ENCODE measurements at places on chromosomes 2 and 18.

GRCh38 chr2:122237450-122237849 lies 482.0 kb downstream of the TSN start:
- no peak for DNase-seq

DNA sequence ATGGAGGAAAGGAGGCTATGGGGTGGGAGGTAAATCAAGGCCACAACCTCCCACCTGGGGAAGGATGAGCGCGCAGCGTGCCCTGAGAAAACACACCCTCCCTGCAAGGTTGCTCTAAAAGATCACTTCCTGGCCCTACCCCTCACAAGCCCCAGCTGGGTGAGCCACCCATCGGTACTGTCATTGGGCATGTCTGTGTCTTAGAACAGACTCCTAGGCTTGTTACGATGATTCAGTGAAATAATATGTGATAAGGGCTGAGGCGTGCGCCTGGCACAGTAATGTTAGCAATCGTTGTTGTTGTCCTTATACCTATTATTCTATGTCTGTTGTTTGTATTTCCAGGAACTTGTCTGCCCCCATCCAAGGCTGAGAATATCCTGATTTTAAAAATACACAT lies 175.1 kb downstream of the ZFP36L2 start:
- DNase-seq, result no peak

GRCh38 chr18:46408334-46408987 lies 248.6 kb downstream of the LOXHD1 start:
- peak; percentile 34 for DNase-seq

DNA sequence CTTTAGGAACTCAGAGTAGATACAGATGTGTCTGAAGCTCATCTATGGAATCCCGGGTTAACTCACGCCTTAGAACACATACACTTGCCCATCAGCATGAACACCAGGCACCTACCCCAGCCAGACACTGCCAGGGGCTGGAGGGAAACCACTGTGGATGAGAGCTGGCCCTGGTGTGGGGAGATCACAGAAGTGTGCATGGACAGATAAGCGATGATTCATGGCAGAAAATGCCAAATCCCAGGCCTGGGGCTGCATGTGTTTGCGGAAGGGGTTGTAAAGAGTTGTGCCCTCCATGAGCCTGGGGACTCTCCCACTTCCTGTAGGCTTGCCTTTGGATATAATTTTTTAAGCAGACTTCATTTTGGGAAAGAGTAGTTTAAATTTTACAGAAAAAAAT lies 193.4 kb downstream of the FHOD3 start:
- DNase-seq, result no peak

DNA sequence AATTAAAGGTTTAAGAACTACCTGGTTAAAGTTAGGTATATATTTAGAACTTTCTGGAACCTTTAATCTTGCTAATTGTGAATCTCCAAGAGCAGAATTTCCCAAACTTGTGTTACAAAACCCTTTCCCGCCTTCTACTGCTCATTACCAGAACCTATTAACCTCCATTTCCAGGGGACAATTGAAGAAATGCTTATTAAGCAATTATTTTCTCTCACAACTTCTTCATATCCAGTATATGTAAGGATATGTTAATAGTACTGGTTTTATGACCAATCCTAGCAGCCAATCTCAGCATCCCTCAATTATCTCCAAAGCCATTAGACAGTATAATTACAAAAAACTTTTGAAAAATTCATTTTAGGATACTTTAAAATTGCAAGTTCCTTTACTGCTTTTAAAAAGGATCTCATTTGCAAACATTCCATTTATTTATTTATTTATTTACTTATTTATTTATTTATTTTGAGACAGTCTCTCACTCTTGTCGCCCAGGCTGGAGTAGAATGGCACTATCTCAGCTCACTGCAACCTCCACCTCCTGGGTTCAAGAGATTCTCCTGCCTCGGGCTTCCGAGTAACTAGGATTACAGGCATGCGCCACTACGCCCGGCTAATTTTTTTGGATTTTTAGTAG lies 3.7 kb downstream of the GFPT1 start:
- no peak for DNase-seq

GRCh38 chr2:16869711-16870110 lies 204.1 kb upstream of the CYRIA start:
- DNase-seq, result no peak

DNA sequence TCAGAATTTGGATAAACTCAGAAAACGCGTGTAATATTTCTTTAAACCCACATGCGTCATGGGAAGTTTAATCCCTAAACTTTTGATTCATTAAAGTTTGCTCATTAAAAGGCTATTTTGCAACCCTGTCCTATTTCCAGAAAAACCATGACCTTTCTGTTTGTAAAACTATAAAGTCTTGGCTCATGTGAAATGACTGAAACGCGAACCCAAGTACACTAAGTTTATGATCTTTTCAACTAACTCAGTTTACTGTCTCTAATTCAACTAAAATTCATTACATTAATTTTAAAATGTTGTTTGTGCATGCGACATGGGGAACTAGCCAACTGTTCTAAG lies 3.9 kb upstream of the RPL31 start:
- no peak for DNase-seq

DNA sequence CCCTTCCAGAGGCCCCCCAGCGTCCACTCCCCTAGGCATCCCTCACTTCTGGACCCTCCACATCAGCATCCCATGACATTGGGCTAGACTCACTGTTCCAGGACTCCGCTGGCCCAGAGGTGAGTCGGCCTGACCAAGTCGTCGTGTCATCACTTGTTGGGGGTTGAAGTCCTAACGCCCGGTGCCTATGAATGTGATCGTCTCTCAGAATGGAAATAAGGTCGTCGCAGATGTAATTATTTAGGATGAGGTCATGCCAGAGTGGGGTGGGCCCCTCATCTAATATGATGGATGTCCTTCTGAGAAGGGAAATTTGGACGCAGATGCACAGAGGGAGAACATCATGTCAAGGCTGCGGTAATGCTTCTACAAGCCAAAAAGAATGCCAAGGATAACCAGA lies 142.7 kb downstream of the AGAP1 start:
- no peak for DNase-seq

DNA sequence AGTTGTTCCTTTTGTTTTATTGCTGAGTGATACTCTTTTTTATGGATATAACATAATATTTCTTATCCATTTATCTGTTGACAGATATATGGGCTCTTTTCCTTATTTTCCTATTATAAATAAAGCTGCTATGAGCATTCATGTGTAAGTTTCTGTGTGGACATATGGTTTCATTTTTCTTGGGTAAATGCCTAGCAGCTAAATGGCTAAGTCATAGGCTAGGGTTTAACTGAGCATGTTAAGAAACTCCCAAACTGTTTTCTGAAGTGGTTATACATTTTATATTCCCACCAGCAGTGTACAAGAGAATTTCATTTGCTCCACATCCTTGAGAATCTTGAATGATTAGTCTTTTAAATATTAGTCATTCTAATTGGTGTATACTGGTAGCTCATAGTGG lies 786.6 kb upstream of the CDH2 start:
- no peak for DNase-seq

DNA sequence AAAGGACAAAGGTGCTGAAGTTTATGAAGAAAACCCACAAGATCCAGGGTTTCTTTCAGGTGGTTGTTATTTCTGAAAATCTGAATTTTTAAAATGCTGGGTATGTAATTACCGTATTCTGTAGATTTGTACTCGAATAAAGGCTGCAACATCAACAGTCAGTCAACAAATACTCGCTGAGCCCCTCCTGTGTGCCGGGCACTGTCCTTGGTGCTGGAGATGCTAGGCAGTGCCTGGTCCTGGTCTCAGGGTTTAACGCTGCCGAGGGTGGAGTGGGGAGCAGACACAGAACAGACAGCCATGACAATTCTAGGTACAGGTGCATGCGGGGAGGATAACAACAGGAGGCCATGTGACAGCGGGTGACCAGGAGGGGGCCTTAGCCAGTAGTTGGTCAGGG lies 27.2 kb upstream of the PDIA6 start:
- DNase-seq, result peak; percentile 51

- no peak for DNase-seq
Measured at GRCh38 chr2:213010106-213010779, 141.2 kb downstream of the IKZF2 start.

DNA sequence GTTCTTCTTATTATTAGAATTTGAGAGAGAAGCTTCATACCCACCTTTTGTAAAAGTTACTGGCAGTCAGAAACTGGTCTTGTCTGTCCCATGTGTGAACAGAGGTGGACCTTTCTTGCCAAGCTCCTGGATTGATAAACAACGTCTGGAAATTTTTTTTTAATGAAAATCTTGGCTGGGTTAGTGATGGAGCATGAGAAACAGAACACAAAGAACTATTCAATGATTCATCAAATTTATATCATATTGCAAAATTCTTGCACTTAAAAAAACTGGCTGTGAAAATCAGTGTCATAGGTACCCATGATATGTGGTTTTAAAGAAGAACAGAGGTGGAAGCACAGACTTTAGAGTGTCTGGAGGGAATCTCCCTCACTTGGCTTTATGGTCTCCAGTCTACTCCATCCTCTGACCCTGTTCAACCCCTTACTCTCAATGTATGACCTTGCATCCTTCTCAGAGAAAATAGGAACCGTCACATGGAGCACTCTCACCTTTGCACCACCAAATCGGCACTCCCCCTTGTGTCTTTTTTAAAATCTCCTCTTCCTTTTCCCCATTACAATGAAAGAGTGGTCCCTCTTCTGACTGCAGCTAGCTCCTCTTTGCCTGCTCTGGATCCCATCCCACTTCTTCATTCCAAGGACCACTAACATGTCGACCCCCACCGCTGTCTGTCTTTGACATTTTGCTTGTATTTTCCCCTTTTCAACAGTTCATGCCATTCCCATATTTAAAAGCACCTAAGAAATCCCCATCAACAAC lies 58.2 kb downstream of the COPS8 start:
- DNase-seq, result no peak

DNA sequence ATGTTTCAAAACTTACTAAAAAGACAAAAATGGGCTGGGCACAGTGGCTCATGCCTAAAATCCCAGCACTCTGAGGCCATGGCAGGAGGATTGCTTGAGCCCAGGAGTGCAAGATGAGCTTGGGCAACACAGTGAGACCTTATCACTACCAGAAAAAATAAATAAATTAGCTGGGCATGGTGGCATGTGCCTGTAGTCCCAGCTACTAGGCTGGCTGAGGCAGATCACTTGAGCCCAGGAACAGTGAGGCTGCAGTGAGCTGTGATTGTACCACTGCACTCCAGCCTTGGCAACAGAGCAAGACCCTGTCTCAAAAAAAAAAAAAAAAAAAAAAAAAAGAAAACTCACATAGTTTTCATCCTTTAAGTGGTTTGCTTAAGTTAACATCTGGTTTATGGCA lies 6.4 kb downstream of the TSPYL6 start:
- no peak for DNase-seq

GRCh38 chr2:118527571-118527970 lies 319.9 kb downstream of the EN1 start:
- DNase-seq, result no peak

DNA sequence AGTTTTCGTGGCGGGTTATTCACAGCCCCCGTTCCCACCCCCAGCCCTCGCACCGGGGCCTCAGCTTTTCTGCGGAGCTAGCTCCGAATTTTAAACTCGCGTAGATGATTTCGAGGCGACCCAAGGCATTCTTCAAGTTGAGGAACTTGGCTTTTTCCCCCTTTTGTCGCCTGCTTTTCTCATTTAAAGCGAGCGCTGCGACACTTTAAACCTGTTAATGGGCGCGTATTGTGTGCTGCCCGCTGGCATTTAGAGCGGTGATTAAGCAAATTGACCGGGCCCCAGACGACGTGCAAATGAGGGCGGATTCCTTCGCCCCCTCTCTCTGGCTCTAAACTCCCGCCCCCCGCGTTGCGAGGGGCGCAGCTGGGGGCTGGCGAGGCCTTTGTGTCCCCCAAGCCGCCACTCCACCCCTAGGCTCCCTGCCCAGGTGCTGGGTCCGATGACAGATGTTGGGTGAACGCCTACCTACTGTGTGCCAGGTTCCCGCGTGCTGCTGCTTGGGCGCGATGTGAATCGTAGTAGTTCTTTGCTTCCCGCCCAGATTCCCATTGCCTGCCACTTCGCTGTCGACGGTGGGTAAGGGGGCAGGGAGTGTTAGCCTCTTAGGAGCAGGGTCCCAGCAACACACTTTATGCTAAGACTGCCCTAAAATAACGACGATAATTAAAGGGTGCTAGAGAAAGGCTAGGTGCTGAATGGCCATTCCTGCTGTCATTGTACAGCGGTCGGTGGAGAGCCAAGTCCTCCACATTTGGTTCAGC lies 1.9 kb downstream of the TCF7L1 start:
- no peak for DNase-seq

- no peak for DNase-seq
Measured at GRCh38 chr2:177265824-177266817, 1.6 kb upstream of the NFE2L2 start.

- DNase-seq, result no peak
Measured at GRCh38 chr2:235418918-235419317, 74.9 kb upstream of the AGAP1 start.

GRCh38 chr2:86238354-86238753 lies 39.1 kb downstream of the MRPL35 start:
- no peak for DNase-seq

DNA sequence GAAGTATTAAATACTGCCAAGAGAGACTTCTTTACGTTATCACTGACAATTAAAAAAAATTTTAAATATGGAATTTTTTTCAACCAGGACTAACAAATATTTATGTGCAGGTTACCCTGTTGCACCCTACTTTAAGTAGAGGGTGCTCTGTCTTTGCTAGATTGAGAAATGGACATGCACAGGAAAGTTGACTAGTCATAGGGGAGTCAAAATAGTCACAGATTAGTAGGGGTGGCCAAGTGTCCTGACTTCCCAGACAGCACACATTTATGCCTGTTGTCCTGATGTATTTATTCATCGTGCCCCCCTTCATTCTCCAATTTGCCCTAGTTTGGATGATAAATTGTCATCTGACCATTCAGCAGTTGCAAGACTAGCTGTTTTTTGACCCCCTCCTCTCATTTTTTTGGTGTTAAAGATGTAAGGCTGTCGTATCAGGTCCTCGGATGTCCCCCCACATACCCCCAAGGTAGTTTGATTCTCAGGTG lies 20.3 kb downstream of the CAB39 start:
- no peak for DNase-seq

DNA sequence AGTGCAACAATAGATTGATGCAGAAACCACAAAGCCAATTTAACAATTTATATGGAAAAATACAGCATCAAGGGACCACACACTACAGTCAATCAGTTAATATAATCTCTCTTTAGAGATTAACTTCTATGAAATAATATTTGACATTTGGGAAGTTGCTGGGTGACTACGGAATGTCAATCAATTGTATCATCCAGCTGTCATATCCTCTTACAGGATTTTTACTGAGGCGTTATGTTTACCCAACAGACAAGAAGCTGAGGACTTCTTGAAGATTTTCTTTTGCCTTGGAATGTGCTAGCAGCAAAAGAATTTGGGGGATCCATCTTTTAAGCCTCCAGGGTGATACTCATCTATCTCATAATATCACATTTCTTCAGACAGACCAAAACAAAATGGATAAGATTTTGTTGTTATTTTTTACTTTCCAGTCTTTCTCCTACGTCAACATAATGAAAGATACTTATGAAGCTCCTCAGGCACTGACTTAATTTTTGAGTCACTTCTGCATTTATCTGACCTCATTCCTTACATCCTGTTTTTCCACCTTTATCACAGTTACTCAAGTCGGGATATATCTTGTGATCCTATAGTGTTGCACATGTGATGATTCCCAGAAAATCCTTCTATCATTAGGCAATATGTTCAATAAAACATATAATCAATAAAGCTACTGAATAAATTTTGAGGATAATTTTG lies 227.2 kb upstream of the SPHKAP start:
- no peak for DNase-seq

GRCh38 chr2:106869512-106870275 lies 16.3 kb downstream of the ST6GAL2 start:
- DNase-seq, result no peak

- DNase-seq, result no peak
Measured at GRCh38 chr18:6198585-6198984, 216.1 kb downstream of the L3MBTL4 start.

Data from endothelial cell (in vitro differentiated cells).